ENCODE measurements at places on chromosomes 11 and 22.

DNA sequence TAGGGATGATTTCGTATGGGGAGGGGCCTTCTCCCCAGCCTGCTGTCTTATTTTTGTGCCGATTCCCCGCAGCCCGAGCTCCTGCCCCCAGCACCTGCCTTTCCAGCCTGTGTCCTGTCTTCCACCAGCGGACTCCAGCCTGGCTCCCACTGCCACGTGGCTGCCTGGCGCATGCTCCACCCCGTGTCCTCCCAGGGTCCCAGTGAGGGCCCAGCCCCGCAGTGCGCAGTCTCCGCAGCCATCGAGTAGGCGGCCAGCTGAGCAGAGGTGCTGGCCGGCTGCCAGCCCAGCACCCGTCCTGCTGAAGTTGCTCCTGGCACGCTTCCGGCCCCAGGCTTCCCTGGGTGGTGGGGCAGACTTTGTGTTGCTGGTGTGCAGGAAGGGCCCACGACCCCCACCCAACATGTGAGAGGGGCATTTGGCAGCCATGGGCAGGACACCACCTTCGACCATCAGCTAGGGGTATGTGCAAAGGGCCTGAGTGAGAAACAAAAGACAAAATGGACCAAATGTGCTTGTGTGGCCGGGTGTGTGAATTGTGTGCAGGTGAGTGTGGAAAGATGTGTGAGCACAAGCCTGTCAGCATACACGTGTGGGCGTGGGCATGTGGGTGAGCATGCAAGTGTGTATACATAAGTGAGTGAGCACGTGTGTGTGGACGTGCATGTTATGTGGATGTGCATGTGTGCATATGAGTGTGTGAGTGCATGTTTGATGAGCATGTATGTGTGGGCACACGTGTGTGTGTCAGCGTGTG, 55.9 kb downstream of the RTN4R start:
- no peak for DNase-seq

DNA sequence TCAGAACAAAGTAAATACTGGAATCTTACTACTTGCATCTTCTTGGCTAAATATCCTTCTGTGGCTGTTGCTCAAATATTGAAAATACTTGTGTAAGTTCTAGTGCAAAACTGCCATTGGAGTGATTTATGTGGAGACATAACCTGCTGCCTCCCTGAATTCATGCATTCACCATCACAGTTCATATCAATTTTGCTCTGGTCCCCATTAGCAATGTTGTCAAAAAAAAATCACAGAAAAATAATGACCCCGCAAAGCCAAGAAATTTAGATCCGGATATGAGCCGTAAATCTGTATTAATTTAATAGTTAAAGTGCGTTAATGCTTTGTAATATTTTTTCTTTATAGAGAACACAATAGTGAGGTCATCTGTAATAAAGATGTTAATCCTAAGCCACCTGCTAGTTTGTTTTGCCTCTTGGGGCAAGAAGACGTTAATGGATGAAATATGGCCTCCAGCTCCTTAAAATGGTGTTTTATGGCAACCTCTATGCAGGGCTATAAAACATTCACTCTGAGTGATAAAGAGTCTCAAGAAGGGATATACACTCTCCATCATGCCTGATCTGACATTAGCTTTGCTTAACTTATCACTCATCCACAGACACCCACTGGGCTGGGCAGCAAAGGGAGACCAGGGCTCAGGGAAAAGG, 255.9 kb downstream of the INSC start:
- DNase-seq, result no peak

- DNase-seq, result no peak
Observed at GRCh38 chr11:34558673-34559072, 45.1 kb upstream of the ELF5 start.

DNA sequence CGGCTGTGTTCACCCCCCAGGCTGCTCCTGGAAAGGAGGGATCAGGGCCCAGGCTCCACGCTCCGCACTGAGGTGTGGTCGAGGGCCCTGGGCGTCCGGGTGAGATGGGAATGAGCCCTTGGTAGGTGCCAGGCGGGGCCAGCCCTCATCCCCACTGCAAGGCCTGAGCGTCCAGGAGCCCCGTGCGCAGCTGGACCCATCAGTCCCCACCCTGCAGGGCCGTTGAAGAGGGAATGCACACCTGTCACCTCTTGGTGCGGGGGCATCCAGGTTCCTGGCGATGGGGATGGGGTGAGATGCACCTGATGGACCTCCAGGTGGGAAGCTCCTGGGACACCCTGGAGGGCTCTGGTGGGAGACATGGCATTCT, 72.2 kb downstream of the KCNQ1 start:
- DNase-seq, result no peak

GRCh38 chr11:69442807-69443137, 38.7 kb upstream of the LINC01488 start:
- DNase-seq, result no peak

GRCh38 chr11:86876716-86877234, 76.4 kb downstream of the PRSS23 start:
- DNase-seq, result no peak

DNA sequence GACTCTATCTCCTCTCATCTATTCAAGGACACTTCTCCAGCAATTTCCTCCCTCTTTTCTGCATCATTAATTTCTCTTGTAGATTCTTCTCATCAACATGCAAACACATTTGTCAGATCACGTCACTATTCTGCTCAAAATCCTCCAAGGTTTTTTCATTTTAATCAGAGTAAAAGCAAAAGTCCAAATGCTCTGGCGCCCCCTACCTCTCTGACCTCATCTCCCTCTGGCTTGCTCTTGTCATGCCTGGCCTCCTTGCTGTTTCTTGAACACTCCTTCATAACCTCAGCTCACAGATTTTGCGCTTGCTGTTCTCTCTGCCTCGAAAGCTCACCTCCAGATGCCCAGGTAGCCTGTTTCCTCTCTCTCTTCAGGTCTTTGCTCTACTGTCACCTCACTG, 22.4 kb downstream of the RTCB start:
- DNase-seq, result peak; percentile 40

Data from NB4 (cell line).